ENCODE measurements at places on chromosomes 16 and 17. TPM values are rescaled to one million over a fixed set of nuclear protein-coding genes. Genes with fewer than 3 reads are reported as not detected.

DNA sequence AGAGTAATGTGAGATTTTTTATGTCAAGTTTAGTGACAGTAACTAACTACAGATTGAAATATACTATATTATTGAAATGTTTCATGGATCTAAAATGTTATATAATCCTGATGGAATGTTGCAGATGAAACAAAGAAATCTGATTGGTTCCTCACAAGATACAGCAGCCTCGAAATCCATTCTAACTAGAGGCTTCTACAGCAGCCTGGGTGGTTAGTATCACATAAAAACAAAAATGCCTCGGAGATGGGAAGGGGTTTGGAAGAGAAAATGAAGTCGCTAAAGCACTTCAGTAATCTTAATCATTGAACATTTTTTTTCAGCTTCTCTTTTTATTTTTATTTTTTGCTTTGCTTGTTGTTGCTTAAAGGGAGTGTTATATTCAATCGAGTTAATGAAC is 75.2 kb downstream of the TANC2 start:
- no peak for DNase-seq

GRCh38 chr17:32240750-32241149 is 24.9 kb upstream of the RHBDL3 start:
- no peak for DNase-seq

DNA sequence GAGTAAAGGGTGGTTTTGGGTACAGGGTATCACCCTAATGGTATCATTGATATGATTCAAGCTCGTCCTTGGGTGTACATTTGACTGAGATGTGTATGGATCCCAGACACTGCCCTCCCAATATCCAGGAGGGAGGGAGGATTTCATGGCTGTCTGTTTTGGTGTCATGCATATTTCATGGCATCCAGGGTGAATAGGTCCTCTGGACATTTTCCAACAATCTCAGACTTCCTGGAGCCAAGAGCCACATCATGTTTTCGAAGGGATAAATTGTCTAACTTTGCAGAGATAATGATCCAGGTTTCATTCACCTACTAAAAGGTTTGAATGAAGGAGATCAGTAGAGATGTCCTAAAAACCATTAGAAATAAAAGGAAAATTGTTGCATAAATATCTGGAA is 431.9 kb downstream of the SHISA9 start:
- no peak for DNase-seq

The KRTAP16-1 gene
- total RNA-seq, result not detected

GRCh38 chr17:10871914-10872313 is 34.0 kb upstream of the PIRT start:
- no peak for DNase-seq

- DNase-seq, result no peak
These were observed 451.5 kb downstream of the TOX3 start for GRCh38 chr16:52095471-52095870.

GRCh38 chr16:2308089-2308962 is 32.2 kb downstream of the ABCA3 start:
- DNase-seq, result no peak

DNA sequence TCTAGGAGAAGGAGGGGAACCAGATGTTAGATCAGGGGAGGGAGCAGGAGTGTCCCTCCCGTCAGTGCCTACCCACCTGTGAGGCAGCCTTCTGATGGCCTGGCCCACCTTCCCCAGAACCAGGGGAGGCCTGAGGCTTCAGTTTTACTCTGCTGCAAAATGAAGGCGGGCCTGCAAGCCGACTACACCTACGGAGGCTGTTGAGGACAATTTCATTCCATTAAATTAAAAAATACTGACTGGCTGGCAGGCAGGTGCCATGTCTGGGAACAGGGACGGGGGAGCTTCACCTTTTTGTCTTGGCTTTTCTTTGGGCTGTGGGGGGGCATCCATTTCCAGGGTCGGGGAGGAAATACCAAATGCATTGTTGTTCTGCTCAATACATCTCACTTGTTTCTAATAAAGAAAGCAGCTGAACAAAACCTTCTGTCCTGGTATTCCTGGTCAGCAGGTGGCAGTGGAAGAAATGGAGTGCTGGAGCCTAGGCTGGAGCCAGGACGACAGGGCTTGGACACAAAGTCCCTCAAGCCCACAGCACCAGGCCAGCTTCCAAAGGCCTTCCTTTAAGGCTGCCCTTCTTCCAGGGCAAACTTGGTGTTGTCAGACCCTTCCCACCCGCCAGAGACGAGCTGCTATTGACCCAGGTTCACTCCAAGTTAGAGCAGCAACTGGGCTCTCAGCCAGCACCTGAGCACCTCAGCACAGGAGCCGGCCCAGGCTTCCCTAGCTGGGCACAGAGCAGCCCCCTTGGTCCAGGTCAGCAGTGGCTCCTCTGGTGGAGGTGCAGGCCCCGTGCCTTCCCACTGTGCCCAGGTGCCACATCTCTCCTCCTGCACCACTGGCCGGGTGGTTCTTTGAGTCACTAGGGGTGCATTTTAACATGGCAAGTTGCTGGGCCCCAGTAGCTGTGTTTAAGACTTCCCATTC is 23.5 kb downstream of the PLCD3 start:
- DNase-seq, result no peak

The PAM16 gene
- total RNA-seq, result 20.5 TPM

- no peak for DNase-seq
These were observed 108.0 kb downstream of the MRTFB start for GRCh38 chr16:14179116-14179515.

- DNase-seq, result no peak
These were observed 224.5 kb upstream of the CNTNAP4 start for GRCh38 chr16:76052725-76053124.

The KPNA2 gene
- 244 TPM for total RNA-seq

DNA sequence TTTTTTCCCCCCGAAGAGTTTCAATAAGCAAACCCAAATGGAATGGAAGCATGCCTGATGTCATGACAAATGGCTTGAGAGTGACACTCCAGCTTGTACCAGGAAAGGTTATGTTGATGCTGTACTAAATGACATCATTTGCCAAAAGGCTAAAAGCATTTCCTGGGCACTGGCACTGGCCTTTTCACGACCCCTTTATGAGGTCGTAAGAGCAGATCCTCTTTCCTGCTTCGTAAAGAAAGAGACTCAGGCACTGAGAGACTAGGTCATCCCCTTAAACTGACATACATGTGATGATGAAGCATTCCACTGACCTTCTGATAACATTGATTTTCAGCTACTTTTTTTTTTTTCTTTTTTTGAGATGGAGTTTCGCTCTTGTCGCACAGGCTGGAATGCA is 30.5 kb downstream of the CEP295NL start:
- no peak for DNase-seq

GRCh38 chr17:47905221-47905733 is 9.2 kb downstream of the SP2 start:
- peak; percentile 26 for DNase-seq

GRCh38 chr17:79167486-79167885 is 92.9 kb downstream of the ENGASE start:
- no peak for DNase-seq

GRCh38 chr17:58529275-58529674 is 14.8 kb upstream of the MTMR4 start:
- no peak for DNase-seq

The CA7 gene
- not detected for total RNA-seq

GRCh38 chr17:39702901-39703893 is 3.3 kb downstream of the ERBB2 start:
- DNase-seq, result no peak

The CHST5 gene
- total RNA-seq, result not detected

The IL17C gene
- not detected for total RNA-seq

The SDR42E1 gene
- total RNA-seq, result 0.40 TPM

GRCh38 chr16:56115817-56116576 is 75.3 kb upstream of the GNAO1 start:
- no peak for DNase-seq

GRCh38 chr16:90002759-90003158 is 16.5 kb downstream of the DBNDD1 start:
- no peak for DNase-seq

GRCh38 chr17:72502371-72503341 is 381.8 kb downstream of the SOX9 start:
- no peak for DNase-seq

DNA sequence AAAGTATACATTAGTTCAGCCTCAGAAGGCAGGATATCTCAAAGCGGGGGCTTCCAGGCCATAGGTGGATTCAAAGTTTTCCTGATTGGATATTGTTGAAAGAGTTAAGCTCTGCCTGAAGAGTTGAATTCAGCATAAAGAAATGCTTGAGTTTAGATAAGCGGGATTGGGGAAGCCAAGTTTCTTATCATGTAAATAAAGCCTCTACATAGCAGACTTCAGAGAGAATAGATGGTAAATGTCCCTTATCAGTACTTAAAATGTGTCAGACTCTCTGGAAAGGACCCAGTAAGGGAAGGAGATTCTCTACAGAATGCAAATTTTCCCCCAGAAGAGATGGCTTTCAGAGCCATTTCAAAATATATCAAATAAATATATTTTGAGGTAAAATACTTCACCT is 423.5 kb downstream of the SHISA9 start:
- no peak for DNase-seq

GRCh38 chr17:42111265-42111636 is 1.3 kb downstream of the DHX58 start:
- DNase-seq, result no peak

GRCh38 chr16:55222486-55222885 is 101.5 kb upstream of the IRX6 start:
- no peak for DNase-seq

DNA sequence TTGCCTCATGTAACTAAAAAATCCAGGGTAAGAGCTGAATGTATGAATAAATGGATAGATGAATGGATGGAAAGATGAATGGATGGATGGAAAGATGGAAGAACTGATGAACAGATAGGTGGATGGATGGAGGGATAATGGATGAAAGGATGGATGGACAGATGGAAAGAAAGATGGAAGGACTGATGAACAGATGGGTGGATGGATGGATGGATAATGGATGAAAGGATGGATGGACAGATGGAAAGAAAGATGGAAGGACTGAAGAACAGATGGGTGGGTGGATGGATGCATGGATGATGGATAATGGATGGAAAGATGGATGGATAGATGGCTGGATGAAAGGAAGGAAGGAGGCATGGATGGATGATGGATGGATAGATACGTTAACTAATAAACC is 11.9 kb downstream of the CHD9NB start:
- DNase-seq, result no peak

- DNase-seq, result no peak
These were observed 997 bp downstream of the ACADVL start for GRCh38 chr17:7220593-7221277.

DNA sequence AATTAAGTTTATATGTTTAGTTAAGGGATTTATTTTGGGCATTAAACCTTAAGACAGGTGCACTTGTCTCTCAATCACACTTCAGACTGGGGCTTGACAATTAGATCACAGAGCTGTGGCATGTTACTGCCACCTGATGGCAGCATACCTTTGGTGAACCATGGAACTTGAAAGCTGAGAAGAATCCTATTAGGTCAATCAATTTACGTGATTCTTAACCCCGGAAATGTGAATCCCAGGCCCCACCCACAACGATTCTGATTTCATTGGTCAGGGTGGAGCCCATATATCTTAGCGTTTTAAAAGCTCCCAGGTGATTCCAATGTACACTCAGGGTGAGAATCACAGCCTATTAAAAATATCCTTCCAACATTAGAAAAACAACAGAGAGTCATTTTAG is 91.0 kb downstream of the GSG1L start:
- no peak for DNase-seq

DNA sequence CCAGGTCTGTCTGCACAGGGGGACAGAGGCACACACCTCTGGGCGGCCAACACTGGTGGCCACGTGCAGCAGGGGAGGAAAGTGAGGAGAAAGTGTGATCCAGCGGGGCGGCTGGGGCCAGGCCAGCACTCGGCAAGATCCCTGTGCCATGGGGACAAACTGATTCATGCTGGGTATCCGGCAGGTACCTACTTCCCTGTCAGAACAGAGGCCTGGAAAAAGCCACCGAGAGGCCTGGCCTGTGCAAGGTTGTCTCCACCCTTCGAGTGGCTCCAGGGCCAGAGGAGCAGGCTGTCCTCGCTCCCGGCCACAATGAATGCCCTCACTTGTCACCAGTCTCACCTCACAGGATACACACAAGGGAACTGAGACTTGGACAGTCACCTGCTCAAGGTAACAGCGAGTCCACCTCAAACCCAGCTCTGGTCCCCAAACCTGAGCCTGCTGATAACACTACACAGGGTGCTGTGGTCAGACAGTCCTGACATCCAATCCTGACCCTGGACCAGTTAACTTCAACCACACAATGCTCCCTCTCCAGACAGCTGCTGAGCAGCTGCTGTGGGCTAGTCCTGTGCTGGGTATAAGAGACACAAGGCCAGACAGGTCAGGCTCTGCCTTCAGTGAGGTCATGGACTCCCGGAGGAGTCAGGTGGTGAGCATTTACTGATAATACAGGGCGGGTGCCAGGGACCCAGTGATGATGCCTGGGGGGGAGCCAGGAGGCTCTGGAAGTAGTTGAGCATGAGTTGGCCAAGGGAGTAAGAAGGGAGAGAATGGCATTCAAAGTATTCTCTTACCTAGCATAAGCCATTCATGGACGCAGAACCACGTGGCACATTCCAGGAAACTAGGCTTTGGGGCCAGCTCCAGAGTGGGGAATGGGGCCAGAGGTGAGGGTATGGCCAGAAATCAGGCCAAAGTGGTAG is 53.0 kb downstream of the VAC14 start:
- no peak for DNase-seq

All from pulmonary artery endothelial cell (primary cell).